ENCODE measurements at places on chromosomes 1 and 21.

- no peak for DNase-seq
Observed at GRCh38 chr1:25856856-25857255, 2.4 kb downstream of the AUNIP start.

DNA sequence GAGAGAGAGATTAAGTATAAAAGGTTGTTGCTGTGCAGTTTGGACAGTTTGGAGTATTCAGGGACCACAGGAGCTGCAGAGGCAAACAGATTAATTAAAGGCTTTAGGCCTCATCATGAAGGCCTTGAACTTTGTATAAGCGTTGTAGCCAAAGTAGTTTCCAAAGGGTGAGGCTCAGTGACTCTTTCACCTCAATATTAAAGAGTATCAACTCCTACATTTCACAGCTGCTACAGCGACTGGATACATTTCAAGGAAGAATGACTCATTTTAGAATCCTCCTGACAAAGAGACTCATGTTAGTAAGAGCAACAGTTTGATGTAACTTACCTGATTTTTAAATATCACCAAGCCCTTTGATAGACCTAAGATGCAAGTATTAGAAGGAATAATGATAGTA lies 355.5 kb downstream of the HLX start:
- no peak for DNase-seq

DNA sequence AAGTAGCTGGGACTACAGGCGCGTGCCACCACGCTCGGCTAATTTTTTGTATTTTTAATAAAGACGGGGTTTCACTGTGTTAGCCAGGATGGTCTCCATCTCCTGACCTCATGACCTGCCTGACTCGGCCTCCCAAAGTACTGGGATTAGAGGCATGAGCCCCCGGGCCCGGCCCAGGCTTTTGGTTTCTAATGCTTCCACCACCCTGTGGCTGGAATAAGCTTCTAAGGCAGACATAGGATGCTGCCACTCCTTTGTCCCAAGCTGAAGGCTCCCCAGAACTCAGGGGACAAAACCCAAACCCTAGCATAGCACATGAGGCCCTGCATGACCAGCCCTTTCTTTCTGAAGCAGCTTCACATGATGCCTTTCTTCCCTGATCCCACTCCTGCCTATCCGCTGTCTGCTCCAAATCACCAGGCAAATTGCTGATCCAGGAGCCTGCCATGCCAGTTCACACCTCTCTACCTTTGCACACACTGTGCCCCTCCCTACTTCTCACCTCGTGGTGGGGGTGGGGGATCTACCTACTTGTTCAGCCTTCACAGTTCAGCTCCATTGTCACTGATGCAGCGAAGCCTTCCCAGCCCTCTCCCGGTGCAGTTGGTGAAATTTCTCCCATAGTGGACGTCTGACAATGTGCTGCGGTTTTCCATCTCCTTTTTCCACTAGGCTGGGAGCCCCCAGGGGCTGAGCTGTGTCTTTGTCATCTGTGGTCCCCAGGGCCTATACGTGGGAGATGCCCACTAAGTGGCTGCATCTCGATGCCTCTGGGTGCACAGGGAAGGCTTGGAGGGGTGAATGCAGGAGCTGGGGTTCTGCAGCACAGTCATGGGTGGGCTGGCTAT lies 6.9 kb downstream of the PTPRU start:
- no peak for DNase-seq

DNA sequence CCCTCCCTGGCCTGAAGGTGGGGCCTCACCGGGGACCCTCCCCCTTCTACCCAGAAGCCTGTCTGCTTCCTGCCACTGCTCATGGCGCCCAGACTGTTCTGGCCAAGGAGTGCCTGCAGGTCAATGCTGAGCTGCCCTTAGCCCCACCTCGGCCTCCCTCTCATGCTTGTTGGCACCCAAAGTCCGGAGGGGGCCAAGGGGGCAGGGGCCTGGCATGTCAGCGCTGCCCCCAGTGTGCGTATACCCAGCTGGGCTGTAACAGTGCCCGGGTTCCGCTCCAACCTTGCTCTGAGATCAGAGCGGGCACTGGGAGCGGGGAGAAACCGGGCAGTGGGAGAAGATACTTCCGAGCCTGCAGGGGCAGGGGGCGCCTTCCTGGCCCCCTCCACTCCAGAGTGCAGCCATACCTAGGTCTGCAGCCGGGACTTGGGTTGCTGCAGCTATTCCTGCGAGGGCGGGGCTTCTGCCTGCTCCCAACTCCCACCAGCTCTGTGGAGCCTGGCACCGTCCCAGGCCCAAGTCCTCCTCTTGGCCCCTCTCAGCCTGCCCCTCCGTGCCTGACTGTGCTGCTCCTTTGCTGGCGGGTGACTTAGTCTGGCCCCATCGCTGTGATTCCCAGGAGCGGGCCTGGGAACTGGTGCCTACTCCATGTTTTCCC lies 21.4 kb upstream of the TGFB2 start:
- DNase-seq: no peak

- no peak for DNase-seq
Observed at GRCh38 chr1:156143765-156144489, 9.5 kb upstream of the SEMA4A start.
